ENCODE measurements at places on chromosomes 2 and 18.
A peak's percentile ranks its signal among the peaks of the same experiment; 100 is the strongest.

- DNase-seq = no peak
Measured at GRCh38 chr18:26550998-26551694, 2.8 kb upstream of the KCTD1 start.

DNA sequence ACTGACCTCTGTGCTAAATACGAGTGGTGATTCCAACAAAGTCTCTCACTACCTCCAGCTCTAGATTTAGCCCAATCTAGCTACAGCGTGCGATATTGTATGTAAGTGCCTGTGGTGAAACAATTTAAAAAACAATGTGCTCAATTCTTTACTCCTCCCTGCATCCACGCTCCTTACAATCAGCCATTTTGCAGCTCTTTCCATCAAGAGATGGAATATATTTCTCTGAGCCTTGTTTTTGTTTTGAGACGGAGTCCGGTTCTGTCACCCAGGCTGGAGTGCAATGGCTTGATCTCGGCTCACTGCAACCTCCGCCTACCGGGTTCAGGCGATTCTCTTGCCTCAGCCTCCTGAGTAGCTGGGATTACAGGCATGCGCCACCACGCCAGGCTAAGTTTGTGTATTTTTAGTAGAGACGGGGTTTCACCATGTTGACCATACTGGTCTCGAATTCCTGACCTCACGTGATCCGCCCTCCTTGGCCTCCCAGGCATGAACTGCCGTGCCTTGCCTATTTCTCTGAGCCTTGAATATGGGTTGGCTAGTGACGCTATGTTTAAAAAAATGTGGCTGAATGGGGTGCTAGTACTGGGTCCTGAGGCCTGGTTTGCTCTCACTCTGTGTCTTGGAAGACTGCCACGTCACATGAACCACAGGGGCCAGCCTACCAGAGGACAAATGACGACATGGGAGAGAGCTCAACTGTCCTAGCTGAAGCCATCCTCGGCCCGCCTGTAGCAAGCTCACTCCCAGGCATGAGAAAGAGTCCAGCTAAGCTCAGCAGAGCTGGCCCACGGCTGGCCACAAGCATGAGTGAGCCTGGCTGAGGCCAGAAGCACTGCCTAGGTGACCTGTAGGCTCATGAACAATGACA lies 14.8 kb downstream of the WDFY1 start:
- DNase-seq = no peak

DNA sequence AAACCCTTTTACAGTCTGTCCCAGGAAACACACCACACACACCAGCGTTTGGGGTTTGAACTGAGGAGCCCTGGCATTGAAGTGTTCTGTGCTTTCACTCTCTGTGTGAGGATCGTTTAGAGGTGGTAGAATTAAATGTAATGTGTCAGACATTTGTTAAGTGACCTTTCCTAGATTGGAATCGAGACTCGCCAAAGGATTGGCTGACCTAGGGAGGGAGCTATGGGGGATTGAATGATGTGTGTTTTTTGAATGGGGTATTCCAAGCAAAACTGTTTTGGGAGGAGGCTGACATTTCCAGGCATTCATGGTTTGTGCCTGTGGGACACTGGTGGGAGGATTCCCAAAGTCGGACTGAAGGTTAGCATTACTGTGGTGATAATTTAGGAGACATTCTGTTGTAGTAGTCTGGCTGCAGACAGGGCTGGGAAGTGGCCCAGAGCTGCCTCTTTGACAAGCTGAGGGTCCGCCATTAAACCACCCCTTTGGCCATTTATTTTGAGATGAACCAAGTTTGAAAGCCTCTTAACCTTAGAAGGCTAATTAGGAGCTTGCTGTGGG lies 1.7 kb downstream of the MYO1B start:
- DNase-seq = no peak

DNA sequence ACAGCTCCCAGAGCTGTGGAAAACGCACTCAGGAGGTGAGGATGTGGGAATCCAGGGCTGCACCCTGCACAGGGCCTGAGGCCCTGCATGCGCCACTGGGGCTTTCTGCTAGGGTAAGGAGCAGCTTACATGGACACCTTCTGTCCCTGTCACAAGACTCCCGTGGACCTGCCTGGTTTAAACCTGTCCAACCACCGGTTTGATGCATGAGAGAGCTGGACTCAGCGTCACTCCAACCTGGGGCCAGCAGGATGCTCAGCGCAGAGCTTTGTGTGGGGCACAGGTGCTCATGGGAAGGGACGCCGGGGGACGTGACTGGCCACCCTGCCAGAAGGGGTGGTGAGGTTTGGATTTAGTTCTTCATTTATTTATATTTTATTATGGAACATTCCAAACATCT lies 24.2 kb downstream of the SNORC start:
- DNase-seq = peak; percentile 67

GRCh38 chr2:67142071-67142470 lies 255.1 kb upstream of the ETAA1 start:
- DNase-seq = no peak
